ENCODE measurements at places on chromosomes 7 and 10.

GRCh38 chr7:44288811-44289340 is 36.5 kb downstream of the CAMK2B start:
- no peak for DNase-seq

GRCh38 chr10:110207805-110208613 is 604 bp downstream of the MXI1 start:
- peak; percentile 9 for DNase-seq

- no peak for DNase-seq
These were observed 87.2 kb downstream of the RNF216 start for GRCh38 chr7:5694221-5694754.

DNA sequence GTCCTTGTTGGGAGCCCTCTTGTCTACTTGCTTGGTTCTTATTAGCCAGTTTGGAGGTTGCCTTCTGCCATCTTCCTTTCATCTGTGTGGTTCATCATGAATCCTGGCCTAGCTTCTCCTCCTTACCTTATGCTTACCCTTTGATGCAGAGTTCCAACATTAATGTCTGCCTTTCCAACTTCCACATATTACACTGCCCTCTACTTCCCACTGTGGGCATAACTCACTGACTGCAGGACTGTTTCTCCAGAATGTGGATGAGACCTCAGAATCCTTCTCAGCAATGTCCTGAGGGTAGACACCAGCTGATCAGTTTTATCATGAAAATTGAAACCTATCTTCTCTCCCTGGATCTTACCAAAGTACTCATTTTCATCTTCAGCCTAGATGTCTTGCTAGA is 491.0 kb downstream of the LRMDA start:
- DNase-seq: no peak

DNA sequence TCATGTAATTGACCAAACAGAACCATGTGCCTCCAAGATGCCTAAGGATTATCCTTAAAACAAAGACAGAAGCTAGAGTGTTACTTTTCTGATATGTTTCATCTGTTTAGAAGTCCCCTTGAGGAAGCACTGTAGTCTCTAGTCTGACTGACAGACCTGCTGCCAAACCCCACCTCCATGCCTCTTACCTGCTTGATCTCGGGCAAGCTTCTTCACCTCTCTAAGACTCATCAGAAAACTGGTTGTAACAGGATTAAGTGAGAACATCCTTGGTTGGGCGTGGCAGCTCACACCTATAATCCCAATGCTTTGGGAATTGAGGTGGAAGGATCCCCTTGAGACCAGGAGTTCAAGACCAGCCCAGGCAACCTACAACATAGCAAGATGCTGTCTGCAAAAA is 42.2 kb upstream of the OTUD1 start:
- DNase-seq: no peak

DNA sequence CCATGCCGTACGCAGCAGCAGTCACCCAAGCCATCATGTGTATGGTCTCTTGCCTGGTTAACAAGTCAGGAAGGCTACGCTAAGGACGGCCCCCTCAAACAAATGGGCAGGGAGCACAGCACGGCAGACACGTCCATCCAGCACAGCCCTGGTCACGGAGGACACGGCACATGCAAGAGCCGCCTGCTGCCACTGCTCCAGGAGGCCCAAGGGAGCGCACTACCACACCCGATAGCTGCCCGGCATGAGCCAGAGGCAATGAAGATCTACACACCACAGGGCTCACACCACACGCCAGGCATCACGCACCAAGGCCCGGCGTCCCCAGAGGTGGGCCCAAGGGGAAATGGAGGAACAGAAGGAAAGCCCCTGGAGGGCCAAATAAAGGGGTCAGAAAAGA is 134.2 kb downstream of the MAD1L1 start:
- DNase-seq: no peak

DNA sequence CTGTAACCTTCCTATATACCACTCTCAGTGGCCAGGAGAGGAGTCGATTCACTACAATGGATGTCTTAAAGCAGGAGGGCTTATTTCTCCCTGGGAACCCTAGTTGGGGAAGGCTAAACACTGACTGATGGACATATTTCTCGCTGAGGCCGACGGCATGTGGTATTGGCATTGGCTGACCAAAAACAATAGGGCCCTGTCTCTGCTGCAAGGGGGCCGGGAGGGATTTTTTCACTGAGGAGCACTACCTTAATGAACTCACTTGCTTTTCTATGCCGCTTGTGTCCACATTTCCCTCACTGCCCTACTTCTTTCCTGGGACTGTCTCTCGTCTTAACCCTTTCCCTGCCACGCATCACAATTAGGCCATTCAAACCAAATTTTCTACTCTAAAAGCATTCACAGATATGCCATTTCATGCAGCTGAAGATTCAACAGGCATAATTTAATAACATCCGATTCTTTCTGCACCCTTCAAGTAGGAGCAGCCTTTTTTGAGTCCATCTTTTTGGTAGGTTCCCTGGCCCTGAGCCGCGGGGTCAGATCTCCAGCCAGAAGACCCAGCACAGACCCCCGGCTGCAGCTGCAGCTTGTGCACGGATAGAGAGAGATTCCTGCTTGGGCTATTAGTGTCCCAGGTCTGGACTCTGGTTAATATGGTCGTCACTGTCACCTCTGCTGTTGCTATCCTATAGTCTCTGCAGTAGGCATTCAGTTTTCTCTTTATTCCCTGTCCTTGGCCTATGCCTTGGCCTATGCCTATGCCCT is 118.7 kb downstream of the HIPK2 start:
- DNase-seq: no peak

- DNase-seq: no peak
These were observed 39.9 kb downstream of the ABCB4 start for GRCh38 chr7:87435546-87435945.

GRCh38 chr7:151247611-151248345 is 716 bp downstream of the SMARCD3 start:
- DNase-seq: no peak
